ENCODE measurements at places on chromosomes 16 and 17. TPM values are rescaled to one million over a fixed set of nuclear protein-coding genes. Genes with fewer than 3 reads are reported as not detected.
A peak's percentile ranks its signal among the peaks of the same experiment; 100 is the strongest.

DNA sequence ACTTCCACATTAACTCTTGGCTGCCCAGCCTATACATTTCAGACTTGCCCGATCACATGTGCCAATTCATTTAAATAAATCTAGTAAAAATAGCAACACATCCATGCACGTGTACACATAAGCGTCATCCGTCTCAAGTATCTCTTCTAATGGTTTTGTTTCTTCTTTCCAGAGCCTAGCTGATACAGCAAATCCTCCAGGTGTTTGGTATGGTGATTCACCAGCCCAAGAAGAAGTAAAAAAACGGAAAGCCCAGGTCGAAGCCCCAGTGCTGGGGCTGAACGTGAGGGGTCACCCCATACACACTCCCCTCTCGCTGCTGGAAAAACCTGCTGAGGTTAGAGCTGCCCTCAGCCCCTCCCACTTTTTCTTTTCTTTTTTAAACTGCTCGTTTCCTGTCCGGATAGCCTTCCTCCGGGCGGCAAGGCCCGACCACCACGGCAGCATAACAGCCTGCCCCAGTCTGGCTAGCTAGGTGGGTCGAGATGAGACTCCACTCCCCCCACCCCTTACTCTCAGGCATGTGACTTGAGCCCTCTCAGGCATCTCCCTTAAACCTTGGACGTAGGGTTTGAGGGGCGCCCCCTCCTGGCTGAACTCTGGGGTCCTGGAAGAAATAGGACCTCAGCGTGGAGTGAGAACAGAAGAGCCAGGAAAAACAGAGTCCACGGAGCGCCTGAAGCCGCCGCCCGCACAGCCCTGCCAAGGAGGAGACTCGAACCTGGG lies 13.9 kb upstream of the OR1F1 start:
- DNase-seq, result no peak

GRCh38 chr16:80680839-80681238 lies 123.6 kb downstream of the CDYL2 start:
- DNase-seq, result no peak

DNA sequence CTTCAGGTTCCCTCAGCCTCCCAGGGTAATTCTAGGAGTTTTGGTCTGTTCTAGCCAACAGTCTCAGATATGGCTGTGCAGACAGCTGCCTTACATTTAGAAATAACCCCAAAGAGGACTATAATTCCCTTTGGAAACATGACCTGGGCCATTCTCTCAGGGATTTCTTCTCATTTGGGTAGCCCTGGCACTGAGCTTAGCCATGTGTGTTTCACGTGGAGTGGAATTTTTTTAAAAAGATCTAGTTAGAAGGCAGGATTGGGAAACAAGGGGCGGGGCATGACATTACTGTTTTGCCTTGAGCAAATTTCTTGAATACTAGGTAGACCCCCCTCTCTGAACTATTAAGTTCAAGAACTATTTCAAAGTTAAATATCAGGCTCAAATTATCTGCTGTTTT lies 29.6 kb upstream of the MRC2 start:
- DNase-seq, result no peak

DNA sequence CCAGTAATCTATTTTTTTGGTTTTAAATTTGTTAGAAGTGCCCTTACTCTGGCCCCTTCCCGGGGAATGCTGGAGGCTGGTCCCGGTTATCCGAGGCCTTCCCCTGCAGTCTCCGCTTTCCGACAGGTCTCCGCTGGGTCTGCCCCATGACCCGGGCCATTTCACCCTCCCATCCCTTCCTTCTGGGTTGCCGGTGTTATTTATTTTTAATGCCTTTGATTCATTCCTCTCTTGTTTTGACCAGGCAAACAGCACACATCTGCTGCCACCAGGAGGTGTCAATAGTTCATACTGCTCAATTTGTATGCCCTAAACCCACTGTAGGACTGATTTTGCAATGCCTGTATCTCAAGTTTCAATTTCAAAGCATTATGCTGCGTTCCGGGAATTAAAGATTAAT lies 113.2 kb upstream of the IRX5 start:
- peak; percentile 35 for DNase-seq

The CCL16 gene
- not detected for total RNA-seq

The PYDC1 gene
- total RNA-seq, result not detected

DNA sequence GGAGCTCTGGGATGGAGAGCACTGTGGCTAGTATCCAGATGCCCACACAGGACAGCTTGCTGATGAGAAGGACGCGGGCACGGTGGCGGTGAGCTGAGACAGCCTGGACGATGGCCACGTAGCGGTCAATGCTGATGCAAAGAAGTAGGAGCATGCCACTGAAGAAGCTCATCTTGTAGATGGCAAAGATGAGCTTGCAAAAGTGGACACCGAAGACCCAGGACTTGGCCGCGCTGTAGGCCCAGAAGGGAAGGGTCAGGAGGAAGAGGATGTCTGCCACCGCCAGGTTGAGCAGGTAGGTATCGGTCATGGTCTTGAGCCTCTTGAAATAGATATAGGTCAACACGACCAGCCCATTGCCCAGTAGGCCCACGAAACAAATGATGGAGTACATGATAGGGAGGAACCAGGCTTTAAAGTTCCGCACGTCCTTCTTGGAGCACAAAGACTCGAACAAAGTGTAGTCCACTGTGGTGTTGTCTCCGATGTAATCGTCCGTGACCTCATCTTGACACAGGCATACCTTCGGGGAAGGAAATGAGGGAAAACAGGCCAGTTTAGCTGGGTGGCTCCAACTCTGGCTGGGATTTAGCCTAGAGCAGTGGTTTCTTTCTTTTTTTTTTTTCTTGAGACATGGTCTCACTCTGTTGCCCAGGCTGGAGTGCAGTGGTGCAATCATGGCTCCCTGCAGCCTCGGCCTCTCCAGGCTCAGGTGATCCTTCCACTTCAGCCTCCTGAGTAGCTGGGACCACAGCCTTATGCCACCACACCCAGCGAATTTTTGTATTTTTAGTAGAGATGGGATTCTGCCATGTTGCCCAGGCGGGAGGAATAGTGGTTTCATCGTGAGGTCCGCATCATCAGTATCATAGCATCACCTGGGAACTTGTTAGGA lies 9.7 kb downstream of the CCR7 start:
- peak; percentile 36 for DNase-seq

Measured in Caco-2 (cell line).